ENCODE measurements at places on chromosomes 1 and 21.

DNA sequence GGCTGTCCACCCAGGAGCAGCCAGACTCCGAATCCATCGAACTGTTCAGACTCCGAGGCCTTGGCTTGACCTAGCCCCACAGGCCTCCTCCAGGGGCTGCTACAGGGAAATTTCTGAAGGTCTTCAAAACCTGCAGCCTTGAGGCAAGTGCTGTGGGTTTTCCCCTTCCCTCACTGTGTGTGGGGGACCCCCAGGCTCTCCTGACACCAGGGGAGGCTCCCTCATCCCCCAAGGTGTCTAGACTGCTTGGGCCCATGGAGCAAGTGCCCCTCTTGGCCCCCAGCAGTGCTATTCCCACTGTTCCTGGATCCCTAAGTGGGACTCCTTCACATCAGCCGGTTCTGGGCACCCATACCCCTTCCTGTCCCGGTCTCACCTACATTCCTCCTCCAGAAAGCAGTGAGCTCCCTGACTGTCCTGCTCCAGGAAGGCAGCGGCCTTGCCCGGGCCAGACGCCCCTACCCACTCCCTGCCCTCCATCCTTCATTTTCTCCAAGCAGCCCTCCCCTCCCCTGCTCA, 814 bp downstream of the PAQR7 start:
- DNase-seq, result no peak

GRCh38 chr1:154970631-154971340, at the start of gene SHC1:
Gene SHC1, minus strand, starts transcription at chr1:154970747. Its CDS starts 221 bp downstream, at chr1:154970526.
- DNase-seq, result no peak

DNA sequence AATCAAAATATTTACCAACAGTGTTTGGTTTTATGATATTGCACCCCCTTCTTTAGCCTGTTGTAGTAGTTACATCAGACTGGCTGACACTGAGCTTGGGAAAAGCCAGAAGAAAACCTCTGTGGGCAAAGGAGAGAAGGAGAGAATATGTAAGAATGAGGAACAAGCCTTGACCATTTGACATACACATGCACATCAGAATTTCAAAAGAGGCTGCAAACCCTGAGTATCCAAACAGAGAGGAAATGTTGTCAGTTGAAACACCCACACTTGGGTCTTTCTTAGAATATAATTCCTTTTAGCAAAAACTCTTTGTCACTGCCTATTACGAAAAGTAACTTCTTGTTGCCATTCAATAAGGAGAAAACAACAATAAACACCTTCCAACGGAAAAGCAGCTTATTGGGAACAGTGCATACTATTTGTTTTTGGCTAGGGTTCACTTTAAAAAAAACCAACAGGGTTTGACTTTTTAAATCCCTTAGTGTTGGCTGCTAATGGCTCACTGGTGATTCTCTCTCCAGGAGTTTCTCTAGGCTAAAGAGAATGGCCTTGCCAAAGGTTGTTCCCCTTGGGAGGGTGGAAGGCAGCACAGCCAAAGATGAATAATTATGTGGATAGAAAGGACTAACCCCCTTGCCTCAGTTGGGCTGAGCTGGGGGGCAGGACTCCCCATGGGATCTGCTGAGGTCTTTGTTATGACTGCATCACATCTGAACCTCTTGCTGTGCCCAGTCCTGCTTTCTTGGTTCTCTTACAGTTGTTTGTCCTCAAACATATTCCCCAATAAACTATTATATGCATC, 48.9 kb downstream of the GORAB start:
- no peak for DNase-seq

DNA sequence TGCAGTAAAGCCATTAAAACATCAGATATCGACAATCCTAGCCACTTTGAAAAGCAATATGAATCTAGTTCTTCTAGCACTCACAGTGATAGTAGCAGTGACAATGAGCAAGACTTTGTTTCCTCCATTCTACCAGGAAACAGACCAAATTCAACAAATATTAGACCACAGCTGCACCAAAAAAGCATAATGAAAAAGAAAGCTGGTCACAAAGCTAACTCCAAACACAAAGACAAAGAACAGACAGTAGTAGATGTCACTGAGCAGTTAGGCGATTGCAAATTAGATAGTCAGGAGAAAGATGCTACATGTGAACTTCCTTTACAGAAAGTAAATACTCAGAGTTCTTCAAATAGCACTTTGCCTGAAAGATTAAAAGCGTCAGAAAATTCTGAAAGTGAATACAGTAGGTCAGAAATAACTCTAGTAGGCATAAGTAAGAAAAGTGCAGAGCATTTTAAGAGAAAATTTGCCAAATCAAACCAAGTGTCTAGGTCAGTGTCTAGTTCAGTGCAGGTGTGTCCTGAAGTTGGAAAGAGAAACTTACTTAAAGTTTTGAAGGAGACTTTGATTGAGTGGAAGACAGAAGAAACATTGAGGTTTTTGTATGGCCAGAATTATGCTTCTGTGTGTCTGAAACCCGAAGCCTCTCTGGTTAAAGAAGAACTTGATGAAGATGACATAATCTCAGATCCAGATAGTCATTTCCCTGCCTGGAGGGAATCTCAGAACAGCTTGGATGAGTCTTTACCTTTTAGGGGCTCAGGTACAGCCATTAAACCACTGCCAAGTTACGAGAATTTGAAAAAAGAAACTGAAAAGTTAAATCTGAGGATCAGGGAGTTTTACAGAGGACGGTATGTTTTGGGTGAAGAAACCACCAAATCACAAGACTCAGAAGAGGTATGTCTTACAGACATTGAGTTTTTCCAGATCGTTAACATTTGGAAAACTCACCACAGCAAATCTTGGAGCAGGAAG, 24.9 kb downstream of the RPAP2 start:
- DNase-seq, result no peak

- DNase-seq, result no peak
Measured at GRCh38 chr1:35885961-35886558, 3.1 kb downstream of the AGO1 start.

GRCh38 chr1:109134423-109134822, 20.5 kb downstream of the ELAPOR1 start:
- no peak for DNase-seq

DNA sequence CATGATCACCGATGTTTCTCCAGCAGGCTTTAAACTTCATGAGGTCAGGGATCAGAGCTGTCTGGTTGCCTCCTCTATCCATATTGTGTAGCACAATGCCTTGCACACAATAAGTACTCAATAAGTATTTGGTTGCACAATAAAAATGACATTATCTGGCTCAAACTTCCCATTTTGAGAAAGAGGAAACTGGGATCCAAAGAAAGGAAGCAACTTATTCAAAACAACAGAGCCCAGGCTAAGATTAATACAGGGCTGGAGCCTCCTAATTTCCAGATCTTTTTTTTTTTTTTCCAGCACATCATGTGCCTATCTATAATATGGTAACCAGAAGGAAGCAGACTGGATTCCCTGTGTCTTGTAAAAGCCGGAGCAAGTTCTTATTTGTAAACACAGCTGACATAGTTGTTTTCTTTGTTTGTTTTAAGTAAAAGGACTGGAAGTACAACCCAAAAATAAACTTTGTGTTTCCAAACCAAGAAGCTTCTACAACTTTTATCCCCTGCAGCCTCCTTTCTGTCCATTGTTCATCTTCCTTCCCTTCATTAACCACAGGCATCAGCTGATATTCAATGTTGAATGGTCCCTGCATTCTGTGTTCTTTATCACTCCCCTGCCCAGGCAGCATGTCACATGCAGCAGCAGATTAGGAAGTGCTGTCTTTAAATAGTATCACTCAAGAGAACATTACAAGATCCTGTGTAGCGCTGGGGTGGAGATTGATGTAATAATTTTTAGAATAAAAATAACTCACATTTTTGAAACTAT, 71.2 kb upstream of the HOOK1 start:
- no peak for DNase-seq
